Sciatic nerve (tissue), 2 donors: ENCODE measurements at places on chromosomes 3 and 15.
A peak's percentile ranks its signal among the peaks of the same experiment; 100 is the strongest.

DNA sequence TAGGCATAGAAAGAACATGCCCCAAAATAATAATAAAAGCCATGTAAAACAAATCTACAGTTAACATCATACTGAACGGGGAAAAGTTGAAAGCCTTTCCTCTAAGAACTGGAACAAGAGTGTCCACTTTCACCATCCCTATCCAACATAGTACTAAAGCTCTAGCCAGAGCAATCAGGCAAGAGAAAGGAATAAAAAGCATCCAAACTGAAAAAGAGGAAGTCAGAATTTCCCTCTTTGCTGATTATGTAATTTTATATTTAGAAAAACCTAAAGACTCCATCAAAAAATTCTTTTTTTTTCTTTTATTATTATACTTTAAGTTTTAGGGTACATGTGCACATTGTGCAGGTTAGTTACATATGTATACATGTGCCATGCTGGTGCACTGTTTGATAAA is 661.6 kb upstream of the CBLB start:
- DNase-seq, result no peak

GRCh38 chr15:91966194-91966552 is 112.7 kb downstream of the SLCO3A1 start:
- no peak for DNase-seq

DNA sequence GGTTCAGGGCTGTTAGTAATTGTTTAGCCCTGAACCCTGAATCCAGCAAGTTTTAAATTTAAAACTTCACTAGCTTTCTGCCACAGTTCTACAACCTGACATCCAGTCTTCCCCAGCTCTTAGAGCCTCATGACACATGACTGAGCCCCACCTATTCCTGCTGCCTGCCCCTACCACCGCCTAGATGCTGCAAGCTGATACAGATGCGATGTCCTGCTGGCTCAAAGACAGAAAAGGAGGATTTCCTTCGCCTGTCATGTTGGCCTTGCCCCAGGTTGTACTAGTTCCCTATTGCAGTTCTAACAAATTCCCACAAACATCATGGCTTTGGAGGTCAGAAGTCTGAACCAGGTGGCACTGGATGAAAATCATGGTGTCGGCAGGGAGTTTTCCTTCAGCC is 510.6 kb upstream of the PPP2R3A start:
- no peak for DNase-seq

- DNase-seq, result peak; percentile 54
These were observed 68.8 kb upstream of the IQSEC1 start for GRCh38 chr3:13141991-13142412.

DNA sequence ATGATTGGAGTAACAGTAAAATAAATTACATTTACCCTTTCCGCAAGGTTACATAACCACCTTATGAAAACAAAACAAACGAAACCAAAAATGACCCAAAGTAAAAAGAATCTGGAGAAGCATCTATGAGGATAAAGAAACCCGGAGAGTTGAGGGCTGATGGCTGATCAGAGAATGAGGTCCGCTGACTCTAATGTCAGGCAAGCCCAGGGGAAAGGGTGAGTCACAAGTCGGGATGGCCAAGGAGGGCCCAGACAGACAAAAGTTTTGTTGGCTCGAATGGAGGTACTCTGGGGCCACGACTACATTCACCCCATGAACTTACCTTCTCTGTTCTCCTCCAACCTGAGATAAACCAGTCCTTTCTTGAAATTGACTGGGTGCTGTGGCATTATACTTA is 95.7 kb downstream of the RORA start:
- DNase-seq, result no peak

- no peak for DNase-seq
These were observed 358.0 kb downstream of the WDR72 start for GRCh38 chr15:53401503-53401902.

GRCh38 chr3:53114011-53114400 is 16.2 kb downstream of the RFT1 start:
- peak; percentile 91 for DNase-seq

GRCh38 chr3:72065236-72065635 is 280.3 kb upstream of the PROK2 start:
- no peak for DNase-seq

DNA sequence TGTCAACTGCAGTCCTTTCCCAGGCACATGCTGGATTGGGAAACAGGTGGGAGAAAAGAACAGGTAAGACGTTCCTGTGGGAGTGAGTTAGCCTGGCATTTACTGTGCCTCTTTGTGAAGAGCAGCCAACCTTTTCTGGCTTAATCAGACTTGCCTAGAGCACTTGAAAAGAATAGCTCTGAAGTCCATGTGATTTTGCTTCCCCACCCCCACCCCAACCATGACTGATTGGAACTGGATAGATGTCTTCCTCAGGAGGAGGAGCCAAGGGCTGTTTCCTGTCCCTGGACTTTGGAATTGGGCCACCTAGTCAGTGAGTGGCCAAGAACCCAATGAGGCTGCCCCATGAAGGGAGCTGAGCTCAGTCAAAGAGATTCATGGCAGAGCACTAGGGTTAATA is 4.7 kb upstream of the TMEM41A start:
- no peak for DNase-seq

DNA sequence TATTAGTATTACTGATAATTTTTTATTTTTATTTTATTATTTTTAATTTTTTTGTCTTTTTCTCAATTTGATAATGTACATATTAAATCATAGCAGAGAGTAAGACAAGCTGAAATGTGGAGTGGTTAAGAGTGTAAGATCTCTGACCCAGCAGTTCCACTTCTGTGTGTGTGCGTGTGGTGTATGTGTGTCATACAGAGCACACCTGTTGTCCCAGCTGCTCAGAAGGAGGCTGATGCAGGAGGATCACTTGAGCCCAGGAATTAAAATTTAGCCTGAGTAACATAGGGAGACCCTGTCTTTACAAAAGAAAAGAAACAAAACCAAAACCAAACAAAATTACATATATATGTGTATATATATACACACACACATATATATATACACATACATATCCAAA is 1.4 kb upstream of the CIDEC start:
- DNase-seq, result no peak

GRCh38 chr3:38469852-38470251 is 16.2 kb downstream of the ACVR2B start:
- no peak for DNase-seq

DNA sequence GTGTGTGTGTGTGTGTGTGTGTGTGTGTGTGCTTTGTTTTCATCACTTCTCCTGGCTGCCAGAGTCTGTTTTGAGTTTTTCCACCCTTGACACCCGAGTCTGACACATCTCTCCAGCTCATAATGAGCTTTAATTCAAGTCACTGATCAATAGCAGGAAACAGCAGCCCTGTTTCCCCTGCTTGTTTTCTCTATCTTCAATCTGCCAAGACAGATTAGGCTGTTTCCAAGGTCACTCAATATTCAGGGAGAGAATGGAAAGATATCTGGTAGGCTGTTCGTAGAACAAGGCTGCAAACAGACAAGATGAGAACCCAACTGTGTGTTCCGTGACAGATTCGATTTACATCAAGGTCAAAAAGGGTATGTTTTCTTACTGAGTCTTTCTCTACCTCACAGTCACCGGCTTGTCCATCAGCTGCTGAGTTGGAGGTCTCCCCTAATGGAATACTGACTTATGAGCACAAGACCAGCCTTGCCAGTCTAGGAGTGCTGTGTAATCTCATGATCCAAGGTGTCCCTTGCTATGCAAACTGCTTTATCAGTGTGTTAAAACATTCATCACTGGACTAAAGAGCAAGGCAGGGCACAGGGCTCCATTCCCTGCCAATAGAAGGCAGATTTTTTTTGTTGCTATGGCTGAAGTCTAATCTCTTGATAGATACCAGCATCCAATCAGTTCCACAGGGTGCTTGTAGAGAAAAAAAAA is 187.9 kb upstream of the LMCD1 start:
- no peak for DNase-seq

- no peak for DNase-seq
These were observed 162.1 kb upstream of the LRIG1 start for GRCh38 chr3:66662894-66663293.

DNA sequence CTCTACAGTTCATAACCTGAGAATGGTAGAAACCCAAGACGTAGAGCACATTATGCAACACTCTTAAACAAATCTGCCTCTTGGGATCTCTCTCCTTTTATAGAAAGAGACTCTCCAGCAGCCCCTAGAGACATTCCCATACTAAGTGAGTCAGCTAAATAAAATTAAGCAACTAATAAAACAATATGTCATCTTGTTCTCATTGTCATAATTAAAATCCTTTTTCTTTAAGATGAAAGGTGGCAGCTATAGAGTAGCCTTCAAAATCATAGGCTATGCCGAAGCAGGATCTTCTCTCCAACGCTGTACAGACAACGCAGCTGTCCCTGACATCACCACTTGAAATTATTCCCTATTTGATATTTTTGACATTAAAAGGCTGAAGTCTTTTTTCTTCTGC is 790.0 kb downstream of the FHIT start:
- no peak for DNase-seq

DNA sequence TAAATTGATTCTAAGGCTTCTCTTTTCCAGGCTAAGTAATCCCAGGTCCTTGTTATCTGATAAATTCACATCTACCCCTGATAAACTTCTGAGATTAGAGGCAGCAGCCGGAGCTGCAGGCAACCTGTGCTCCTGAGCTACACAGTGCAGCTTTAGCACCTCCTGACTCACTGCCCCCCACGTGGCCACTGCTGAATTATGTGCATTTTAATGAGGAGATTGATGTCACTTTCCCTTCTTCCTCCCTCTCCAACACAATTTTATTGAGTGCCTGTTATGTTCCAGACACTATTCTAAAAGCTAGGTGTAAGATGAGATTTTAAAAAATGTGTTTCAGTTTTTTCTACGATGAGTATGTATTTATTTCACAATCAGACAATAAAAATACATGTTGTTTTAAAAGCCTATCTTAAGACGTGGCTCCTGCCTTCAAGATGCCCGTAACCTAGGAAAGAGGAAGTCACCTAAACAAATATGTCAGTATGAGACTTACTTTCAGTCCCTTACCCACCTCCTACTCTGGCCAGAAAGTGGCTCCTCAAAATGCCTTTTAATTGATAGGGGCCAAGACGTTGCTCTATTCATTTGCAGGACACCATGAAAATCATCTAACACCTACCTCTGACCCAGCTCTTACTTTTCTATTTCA is 161.5 kb upstream of the PFN2 start:
- DNase-seq, result no peak

DNA sequence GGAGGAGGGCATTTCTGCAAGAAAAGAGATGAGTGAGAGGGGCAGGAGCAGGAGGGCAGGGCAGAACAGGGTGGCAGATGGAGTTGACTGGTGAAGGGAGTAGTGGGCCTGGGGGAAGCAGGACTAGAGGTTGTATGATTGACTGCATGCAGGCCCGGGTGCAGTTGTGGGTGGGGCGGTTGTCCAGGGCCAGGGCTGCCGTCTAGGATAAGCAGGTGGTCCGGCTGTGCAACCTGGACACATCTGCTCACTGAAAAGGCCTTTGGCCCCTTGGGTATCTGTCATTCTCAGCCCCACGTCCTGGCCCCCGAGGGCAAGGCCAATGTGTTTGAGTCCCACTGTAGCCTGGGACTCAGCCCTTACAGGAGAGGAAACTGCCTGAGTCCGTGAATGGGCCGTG is 25.4 kb downstream of the ALS2CL start:
- peak; percentile 51 for DNase-seq

DNA sequence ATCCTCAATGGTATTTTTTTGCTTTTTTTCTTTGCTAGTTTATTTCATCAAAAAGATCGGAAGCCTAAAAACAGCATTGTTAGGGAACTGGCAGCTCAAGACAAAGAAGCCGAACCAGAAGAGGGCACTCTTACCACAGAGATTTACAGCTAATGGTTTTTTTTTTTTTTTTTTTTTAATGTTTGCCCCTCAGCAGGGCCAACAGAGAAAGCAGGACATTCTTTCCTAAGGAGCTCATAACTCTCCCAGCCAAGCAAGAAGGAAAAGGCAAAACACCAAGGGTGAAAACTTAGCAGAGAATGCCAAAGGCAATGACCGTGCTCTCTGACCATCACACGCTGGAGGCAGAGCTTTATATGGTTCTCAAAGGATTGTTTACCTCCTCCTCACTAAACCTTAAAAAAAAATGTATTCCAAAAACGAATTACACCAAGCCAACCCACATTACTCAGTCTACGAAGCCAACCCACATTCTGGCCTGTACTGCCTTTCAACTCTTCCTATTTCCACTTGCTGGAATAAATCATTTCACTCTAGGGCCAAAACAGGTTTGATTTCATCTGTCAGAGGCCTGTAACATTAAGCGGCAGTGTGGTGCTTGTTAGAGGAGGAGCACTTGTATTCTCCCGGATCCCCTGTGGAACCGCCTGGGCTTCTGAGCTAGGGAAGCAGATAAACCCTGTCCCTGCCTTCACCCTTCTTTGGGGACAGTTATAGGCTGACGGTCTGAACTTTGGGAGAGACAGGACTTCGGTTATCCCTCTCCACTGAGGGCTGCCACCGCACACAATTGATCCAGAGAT is 35.6 kb upstream of the GYG1 start:
- peak; percentile 63 for DNase-seq

DNA sequence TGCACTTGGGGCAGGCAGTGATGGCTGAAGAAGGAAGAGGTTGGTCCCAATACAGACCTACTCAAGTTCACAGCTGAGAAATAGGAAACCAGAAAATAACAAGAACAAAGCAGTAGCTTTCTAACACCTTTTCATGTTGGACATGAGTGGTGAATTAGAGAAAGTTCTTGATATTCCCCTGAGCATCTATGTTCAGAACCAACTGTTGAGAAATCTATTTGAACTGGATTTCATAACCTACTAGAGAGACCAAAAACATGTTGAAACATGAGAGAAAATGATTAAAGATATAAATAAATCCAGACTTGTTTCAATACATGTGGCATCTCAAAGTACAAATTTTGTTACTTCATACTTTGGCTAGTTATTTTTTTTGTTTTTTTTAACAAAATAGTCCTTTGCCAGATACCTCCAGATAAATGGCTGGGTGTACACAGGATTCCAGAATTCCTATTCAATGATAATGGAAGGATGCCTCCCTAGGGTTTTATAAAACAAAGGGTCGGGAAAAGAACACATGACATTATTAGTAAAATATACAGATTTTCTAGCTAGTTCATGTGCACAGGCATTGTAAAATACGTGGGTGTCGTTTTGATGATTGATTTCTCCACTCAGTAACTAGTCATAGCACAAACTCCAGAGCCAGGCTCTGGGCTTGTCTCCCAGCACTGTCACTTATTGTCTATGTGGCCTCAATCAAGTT is 34.4 kb upstream of the TNFSF10 start:
- DNase-seq, result no peak

DNA sequence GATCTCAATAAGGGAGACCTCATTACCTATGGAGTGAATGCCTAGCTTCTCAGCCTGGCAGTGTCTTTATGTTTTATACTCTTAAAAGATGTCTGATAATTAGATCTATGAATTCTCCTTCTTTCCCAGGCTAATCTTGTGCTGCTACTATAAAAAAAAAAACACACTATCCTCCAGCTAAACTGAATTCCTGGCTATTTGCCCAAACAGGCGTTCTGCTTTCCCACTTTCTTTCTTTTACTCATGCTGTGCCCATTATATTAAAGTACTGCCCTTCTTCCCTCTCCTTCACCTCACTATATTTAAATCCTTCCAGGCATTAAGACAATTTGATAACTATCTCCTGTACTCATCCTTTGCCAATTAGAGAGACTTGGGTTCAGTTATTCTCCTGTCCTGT is 1134.9 kb downstream of the ROBO2 start:
- no peak for DNase-seq
